ENCODE measurements at places on chromosomes 3 and 15. TPM values are rescaled to one million over a fixed set of nuclear protein-coding genes. Genes with fewer than 3 reads are reported as not detected.

DNA sequence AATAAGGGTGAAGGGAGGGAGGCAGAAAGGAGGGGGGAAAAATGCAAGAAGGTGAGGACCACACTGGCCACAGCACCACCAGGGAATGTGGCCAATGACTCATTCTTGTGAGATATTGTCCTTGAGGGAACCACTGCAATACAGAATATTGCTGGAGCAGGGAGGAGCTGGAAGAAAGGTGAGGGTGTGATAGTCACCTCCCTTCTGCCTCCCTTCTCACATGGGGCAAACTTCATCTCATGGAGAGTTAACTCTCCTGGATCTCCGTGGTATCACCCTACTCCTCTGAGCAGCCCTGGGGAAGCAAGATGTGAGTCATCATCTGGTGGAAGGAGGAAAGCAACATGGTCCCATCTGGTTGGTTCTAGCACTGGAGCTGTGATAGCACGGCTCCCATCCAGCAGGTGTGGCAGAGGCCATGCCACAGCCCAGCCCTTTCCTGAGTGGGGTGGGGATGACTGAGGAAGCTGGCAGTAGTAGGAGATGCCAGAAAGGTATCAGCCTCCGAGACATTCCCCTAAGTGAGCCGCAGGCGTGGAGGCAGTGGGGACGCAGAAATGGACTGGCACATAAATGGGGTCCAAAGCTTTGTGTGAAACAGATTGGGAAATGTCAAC is 115.9 kb upstream of the LPP start:
- DNase-seq, result no peak

GRCh38 chr3:190003681-190004123 is 117.0 kb downstream of the P3H2 start:
- no peak for DNase-seq

DNA sequence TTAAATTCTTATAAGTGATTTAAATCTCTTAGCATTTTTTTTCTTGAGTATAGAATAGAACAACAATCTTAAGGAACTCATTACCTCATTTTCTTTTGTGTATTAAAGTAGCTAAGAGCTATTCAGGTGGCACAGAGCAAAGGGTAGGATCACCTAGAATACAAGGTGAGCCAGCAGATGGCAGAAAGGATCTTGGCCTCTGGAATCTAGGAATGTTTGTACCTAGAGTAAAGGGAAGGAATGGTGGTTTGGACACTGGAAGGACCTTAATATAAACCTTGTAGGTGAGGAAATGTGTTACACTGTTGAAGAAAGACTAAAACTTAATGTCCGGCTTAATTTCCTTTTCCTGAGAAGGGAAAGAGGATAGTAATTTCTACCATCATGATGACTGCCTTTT is 89.0 kb downstream of the GHSR start:
- DNase-seq, result no peak

DNA sequence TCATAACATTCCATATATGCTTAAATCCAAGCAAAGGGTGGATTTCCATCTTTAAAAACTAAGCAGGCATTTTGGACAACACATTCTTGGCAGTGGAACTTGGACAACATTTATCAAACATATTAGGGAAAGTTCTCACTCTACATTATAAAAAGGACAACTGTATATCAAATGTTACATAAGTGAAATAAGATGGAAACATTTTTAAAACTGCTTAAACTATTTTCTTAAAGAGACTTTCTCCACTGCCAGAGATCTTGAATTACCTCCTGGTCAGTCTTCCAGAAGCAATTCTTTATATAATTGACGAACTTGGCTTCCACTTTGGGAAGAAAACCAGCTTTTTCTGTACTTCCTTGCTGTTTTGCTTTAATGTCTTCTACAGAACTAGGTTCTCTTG is 109.3 kb downstream of the NEO1 start:
- DNase-seq, result no peak

DNA sequence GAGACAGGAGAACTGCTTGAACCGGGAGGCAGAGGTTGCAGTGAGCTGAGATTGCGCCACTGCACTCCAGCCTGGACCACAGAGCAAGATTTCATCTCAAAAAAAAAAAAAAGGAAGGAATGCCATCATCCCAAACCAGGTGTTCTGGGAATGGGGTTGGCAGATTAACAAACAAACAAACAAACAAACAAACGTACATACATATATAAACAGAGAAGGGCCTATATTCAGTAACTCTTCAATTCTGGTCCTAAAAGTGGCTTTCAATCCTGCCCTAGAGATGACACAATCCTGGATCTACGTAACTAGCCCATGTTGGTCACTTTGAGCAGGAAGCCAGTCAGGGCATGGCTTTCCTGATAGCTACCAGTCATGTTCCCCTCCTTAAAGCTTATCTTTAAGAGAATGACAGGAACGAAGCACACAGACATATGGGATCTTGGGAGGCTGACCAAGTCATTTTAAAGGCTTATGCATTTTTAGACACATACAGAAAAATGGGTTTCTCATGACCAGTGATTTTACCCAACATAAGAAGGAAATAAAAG is 29.9 kb upstream of the RAB11A start:
- no peak for DNase-seq

DNA sequence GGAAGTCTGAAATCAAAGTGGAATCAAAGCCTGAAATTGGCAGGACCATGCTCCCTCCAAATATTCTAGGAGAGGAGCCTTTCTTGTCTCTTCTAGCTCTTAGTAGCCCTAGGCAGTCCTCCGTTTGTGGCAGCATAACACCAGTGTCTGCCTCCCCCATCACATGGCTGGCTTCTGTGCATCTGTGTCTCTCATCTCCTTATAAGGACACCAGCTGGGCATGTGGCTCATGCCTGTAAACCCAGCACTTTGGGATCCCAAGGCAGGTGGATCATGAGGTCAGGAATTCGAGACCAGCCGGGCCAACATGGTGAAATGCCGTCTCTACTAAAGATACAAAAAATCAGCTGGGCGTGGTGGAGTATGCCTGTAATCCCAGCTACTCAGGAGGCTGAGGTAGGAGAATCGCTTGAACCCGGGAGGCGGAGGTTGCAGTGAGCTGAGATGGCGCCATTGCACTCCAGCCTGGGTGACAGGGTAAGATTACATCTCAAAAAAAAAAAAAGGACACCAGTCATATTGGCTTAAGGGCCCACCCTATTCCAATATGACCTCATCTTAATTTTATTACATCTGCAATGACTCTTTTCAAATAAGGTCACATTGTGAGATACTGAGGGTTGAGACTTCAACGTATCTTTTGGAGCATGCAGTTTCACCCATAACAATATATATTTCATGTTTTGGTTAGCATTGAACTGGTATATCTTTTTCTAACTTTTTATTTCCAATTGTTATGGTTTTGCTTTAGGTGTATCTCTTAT is 148.0 kb upstream of the TPM1 start:
- DNase-seq, result no peak

GRCh38 chr15:101137312-101137940 is 114.4 kb downstream of the CHSY1 start:
- DNase-seq, result no peak

DNA sequence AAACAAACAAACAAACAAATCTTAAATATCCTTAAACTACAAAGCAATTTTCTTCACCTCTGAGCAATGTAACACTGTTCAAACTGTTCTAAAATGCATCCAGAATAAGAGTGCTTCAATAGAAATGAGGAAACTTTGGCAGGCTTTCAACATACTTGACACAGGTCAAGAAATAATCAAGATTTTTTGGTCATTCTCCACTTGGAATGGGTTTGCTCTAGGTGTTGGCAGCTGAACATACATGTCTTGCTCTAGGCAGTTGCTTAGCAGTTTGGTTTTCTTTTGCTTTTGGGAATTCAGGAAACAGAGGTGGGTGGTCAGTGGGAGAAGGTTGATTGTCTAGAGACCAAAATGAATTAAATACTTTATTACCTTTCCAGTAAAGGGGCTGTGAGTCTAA is 1.4 kb upstream of the LRRC3B start:
- DNase-seq, result no peak

DNA sequence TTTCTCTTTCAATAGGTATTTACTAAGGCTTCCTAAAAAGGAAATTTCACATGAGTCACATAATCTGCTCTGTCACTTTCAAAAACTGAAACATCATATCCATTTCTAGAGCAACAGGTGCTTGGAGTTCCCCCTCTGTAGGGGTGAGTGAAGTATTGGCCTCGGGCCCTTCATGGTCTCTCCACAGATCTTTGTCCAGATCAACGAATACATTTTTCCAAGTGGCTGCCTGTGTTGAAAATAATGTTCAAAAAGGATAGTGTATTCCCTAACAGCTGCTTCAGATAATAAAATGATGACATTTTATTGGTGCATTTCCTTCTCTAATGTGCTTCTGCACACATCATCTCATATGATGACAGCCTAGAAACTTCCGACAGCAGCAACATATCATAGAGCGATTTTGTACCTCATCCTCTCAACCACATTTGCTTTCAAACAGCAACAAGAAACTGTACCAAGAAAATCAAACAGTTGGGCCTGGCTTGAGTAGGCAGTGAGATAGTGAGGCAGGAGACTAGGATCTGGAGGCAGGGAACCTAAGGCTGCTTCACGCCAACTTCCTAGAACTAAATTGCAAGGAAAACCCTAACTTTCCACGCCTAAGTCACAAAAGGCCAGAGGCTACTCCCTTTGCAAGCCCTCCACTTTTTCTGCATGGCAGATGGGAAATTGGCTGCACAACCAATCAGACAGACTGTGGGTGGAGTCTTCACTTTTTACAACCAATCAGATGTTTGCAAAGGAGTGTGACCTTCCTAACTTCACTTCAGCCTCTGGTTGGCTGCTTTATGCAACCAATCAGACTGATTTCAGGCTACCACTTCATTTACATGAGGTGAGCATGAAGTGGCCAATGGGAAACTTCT is 340.2 kb downstream of the LRRC3B start:
- no peak for DNase-seq

- DNase-seq, result no peak
These were observed 32.8 kb downstream of the ARRDC4 start for GRCh38 chr15:97993310-97993738.

GRCh38 chr3:120428924-120429323 is 21.9 kb downstream of the FSTL1 start:
- DNase-seq, result peak; percentile 47

- DNase-seq, result no peak
These were observed 161.4 kb upstream of the LRTM1 start for GRCh38 chr3:55089211-55089610.

- no peak for DNase-seq
These were observed 30.2 kb downstream of the PLAAT1 start for GRCh38 chr3:193271101-193271840.

GRCh38 chr3:115996420-115997108 is 373.3 kb downstream of the GAP43 start:
- DNase-seq, result no peak

DNA sequence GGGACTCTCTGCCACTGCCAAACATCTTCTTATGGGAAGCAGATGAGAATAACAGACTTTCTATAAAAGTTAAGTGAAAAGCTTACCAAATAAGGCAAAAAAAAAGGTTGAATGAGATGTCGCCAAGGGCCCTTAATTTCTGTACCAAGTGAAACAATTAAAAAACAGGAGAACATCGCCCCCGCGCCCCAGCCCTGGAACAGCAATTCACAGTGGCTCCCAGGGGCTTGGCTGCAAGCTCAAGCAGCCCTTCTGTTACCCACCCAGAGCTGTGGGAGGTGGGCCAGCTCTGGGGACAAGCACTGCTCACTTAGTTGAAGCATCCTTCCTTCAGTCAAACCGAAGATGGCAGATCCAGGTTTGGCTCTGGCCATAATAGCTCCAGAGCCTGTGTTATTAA is 208.0 kb downstream of the ERC2 start:
- no peak for DNase-seq

DNA sequence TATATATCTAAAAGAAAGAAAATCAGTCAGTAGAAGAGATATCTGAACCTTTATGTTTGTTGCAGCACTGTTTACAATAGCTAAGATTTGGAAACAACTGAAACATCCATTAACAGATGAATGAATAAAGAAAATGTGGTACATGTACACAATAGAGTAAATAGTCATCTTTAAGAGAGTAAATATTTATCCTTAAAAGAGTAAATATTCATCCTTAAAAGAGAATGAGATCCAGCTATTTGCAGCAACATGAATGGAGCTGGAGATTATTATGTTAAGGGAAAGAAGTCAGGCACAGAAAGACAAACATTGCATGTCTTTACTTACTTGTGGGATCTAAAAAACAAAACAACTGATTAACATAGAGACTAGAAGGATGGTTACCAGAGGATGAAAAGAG is 197.0 kb upstream of the CBLB start:
- DNase-seq, result no peak

DNA sequence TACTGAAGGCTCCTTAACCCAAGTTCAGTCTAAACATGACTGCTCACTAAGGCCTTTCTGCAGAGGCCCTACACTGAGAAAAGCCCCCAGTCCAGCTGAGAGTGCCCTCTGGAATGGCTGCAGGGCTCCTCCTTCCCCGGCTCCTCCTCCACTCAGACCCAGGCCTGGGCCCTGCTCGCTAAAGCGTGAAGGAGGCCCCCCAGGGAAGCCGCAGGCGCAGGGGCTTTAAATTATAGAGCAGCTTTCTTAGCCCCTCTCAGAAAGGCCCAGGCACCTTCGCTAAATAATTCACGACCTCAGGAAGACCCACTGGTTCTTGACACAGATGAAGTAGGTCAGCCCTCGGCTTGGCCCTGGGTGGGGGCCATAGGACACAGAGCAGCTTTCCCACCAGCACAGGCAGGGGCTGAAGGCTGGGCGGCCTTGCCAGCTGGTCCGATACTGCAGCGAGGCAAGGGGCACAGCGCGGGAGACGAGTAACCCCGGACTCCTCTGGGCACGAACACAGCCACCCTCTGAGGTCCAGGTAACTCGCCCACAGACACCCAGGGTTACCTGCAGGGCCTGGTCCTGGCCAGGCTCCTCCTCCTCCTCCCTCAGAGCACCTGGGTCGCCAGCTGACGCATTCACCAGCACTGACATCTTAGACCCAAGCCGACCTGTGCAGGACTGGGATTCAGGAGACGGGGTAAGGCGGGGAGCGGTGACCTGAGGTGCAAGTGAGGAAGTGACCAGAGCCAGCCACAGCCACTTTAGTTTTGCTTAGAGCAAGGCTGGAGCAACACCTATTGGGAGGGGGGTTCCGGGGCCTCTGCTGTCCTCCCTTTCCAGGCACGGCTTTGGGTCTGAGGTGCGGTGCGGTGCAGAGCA is 36.9 kb downstream of the RBPMS2 start:
- no peak for DNase-seq

GRCh38 chr3:99505646-99506269 is 132.6 kb upstream of the COL8A1 start:
- peak; percentile 75 for DNase-seq

DNA sequence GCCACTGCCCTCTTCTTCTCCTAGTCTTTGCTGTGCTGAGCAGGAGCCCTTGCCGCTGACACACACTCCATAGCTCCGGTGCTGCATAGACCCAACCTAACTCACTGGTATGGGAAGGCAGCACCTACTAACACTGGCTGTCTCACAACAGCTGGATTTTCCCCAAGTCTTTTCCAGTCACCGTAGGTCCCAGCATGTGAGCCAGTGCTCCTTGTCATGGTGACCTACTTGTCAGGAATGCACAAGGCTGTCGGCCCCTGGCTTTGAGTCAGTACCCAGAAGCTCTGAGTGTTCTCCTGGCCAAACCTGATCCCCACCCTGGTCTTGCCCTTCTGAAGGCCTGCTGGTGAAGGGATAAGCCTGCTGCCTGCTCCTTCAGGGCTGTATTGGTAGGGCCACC is 25.7 kb downstream of the AMOTL2 start:
- peak; percentile 58 for DNase-seq

Gene TMEM212
- polyA plus RNA-seq, result not detected

Gene CHRFAM7A
- 1.3 TPM for polyA plus RNA-seq

Gene ACAN
- 0.86 TPM for polyA plus RNA-seq

Gene CADM2
- polyA plus RNA-seq, result 4.3 TPM

Gene INSYN1
- polyA plus RNA-seq, result 117 TPM

Gene PIK3R4
- polyA plus RNA-seq, result 24.6 TPM

Gene HCN4
- 25.7 TPM for polyA plus RNA-seq

Gene KCNH8
- polyA plus RNA-seq, result 0.11 TPM

Gene ALPK3
- 65.8 TPM for polyA plus RNA-seq

Gene CCR5
- 0.27 TPM for polyA plus RNA-seq

Gene CHST2
- 2.0 TPM for polyA plus RNA-seq
